Activated naive CD8-positive, alpha-beta T cell treated with anti-CD3 and anti-CD28 coated beads, Interleukin-2, amount 10 ng/mL, durations not matched to agents 7 days and 5 days (primary cell): ENCODE measurements at places on chromosomes 3 and 15. TPM values are rescaled to one million over a fixed set of nuclear protein-coding genes. Genes with fewer than 3 reads are reported as not detected.
A peak's percentile ranks its signal among the peaks of the same experiment; 100 is the strongest.

The ITIH3 gene
- total RNA-seq, result not detected

GRCh38 chr3:99126316-99126715, 224.8 kb upstream of the DCBLD2 start:
- no peak for DNase-seq
- no peaks in the 10 kb centered on the region for H3K27me3 ChIP-seq
- no peaks in the 10 kb centered on the region for H3K4me1 ChIP-seq
- no peaks in the 10 kb centered on the region for H3K36me3 ChIP-seq
- H3K4me3 ChIP-seq, result no peak overlapping the region

DNA sequence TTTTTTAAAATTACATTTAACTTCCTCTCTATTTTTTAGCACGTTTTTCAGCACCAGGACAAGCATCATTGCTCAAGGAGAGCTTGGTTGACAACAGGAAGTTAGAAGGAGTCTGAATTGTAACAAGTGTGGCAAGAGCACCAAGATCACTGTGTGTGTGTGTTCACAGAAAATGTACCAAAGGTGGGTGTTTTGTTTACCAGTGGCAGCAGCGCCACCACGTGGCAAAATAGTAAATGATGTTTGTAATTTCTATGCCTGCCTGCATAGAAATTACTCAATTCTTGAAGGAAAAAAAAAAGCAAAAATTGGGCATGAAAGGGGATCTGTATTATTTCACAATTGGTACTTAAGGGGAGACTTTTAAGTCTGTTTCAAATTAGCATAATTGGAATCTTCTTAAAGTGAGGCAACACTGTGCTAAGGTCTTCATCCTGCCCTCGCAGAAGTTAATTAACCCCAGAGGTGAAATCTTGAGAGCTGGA, 7.4 kb upstream of the U2SURP start:
- H3K4me3 ChIP-seq, result no peak overlapping the region
- H3K27me3 ChIP-seq, result peaks cover 25% of the 10 kb centered on the region
- no peak overlapping the region for H3K27ac ChIP-seq
- H3K4me1 ChIP-seq, result peaks cover 4% of the 10 kb centered on the region
- peak; percentile 61 for DNase-seq

DNA sequence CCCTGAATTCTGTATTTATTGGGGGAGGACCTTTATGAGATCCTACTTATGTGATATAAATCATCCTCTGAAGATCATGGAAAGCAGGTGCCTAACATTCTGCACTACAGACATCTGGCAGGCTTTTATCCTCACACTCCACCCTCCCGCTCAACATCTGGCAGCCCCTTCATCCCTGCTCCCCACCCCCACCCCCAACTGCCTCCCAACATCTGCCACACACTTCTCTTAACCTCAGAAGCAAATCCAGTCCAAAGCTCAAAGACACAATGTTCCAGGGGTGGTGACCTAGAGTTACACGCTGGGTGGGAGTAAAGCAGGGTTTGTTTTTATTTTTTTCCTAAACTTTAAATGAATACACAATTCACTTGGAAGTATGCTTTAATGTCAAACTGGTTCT, 184.5 kb upstream of the ATP11B start:
- H3K4me3 ChIP-seq, result no peak overlapping the region
- no peak for DNase-seq
- H3K27ac ChIP-seq, result no peak overlapping the region
- no peaks in the 10 kb centered on the region for H3K4me1 ChIP-seq
- no peaks in the 10 kb centered on the region for H3K36me3 ChIP-seq

DNA sequence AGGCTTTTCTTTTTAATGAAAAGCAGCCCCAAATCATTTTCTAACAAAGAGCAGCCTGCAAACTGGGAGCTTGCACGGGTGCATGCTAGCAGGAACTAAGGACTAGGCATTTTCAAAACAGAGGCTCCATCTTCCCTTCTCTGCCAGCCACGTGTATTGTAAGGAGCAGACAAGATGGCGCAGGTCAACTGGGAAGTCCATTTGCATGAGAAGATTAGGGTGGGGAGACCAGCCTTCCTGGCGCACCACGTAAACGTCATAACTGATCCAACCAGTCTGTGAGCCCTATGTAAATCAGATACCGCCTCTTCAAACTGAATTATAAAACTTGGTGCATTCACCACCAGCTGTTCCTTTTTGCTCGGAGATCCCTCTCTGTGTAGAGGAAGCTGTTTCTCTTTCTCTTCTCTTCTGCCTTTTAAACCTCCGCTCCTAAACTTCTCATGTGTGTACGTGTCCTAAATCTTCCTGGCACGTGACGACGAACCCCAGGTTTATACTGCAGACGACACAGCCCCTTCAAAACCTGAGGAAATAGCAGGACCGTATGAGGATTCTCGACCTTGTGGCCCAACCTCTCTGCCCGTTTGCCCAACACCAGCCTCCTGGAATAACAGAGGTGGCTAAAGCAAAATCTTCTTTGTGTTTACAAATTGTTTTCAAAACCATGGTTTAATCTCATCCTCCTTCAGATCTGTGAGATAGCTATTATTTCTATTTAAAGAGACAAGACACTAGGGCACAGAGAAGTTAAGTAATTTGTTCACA, 26.4 kb upstream of the SLC30A4 start:
- peaks cover 11% of the 10 kb centered on the region for H3K27me3 ChIP-seq
- no peaks in the 10 kb centered on the region for H3K4me1 ChIP-seq
- no peak overlapping the region for H3K27ac ChIP-seq
- H3K36me3 ChIP-seq, result no peaks in the 10 kb centered on the region
- no peak for DNase-seq

The SYNM gene
- 4.5 TPM for total RNA-seq

The LSAMP gene
- not detected for total RNA-seq

The ISLR gene
- not detected for total RNA-seq

- H3K27me3 ChIP-seq, result peaks cover 13% of the 10 kb centered on the region
- H3K4me3 ChIP-seq, result peak overlapping the region; percentile 28
- H3K4me1 ChIP-seq, result peaks cover 19% of the 10 kb centered on the region
- DNase-seq, result no peak
- peak overlapping the region; percentile 73 for H3K27ac ChIP-seq
- peaks cover 27% of the 10 kb centered on the region for H3K36me3 ChIP-seq
These were observed 50.5 kb downstream of the MYO1E start for GRCh38 chr15:59322056-59322759.

The UBR1 gene
- total RNA-seq, result 39.4 TPM

GRCh38 chr15:78957416-78958093, 12.7 kb upstream of the CTSH start:
- H3K27ac ChIP-seq, result no peak overlapping the region
- H3K4me1 ChIP-seq, result no peaks in the 10 kb centered on the region
- no peak overlapping the region for H3K4me3 ChIP-seq
- H3K36me3 ChIP-seq, result no peaks in the 10 kb centered on the region
- peaks cover 8% of the 10 kb centered on the region for H3K27me3 ChIP-seq

DNA sequence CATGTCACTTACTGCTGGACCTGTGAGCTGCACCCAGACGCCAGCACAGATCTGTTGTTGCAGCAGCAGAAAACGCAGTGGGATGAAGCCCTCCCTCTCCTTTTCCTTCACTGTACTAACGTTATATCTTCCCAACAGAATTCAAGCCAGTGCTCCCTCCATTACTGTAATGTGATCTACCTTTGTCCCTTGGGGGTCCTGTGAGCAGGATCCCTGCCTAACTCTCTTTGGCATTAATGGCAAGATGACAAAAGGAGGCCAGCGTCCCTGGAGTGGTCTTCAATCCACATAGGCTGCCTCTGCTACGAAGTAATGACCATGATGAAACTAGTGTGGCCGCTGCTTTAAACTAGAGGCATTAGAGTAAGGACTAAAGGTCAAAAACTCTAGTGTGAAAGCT, 69.3 kb upstream of the SOX14 start:
- no peak overlapping the region for H3K4me3 ChIP-seq
- no peak for DNase-seq
- H3K4me1 ChIP-seq, result no peaks in the 10 kb centered on the region
- H3K27ac ChIP-seq, result no peak overlapping the region
- H3K36me3 ChIP-seq, result no peaks in the 10 kb centered on the region
